ENCODE measurements at places on chromosomes 16 and 17.
A peak's percentile ranks its signal among the peaks of the same experiment; 100 is the strongest.

DNA sequence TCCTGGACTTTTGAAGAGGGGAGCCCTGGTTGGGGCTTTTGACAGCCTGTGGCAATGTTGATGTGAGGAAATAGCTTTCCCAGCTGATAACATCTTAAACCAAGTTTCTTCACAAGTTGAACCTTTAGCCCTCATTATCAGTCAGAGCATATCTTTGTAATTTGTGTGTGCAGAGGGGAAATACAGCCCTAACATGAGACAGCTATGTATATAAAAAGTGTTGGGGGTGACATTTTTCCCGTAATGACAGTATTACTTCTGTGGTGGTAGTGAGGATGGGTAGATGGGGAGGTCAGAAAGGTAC lies 221.1 kb downstream of the FTO start:
- DNase-seq = no peak
- H3K4me1 ChIP-seq = peaks cover 9% of the 10 kb centered on the region
- H3K36me3 ChIP-seq = peaks cover 3% of the 10 kb centered on the region
- no peaks in the 10 kb centered on the region for H3K27me3 ChIP-seq

DNA sequence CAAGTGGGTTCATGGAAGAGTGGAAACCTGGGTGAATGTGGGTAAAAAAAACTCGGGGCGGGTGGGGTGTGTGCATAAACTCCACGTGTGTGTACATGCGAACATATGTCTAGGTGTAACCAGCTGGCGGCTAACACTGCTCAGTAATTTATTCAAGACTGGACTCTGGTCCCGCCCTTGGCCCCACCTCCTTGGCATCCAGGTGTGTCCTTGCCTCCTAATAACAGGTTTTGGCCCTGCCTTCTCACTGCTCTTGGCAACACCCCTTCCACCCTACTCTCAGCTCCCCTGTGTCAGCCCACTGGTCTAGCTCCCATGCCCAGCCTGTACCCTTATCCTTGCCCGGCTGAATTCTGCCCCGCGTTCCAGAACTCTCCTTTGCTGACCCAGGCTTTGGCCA lies 8.3 kb downstream of the FLII start:
- H3K27ac ChIP-seq = no peak overlapping the region
- no peak for DNase-seq
- H3K36me3 ChIP-seq = peaks cover 98% of the 10 kb centered on the region

GRCh38 chr17:2510559-2510958 lies 1.1 kb downstream of the METTL16 start:
- peaks cover 22% of the 10 kb centered on the region for H3K36me3 ChIP-seq
- H3K4me3 ChIP-seq = no peak overlapping the region
- no peak for DNase-seq

GRCh38 chr17:3532859-3533142 lies 24.8 kb downstream of the TRPV3 start:
- no peak overlapping the region for H3K27ac ChIP-seq

DNA sequence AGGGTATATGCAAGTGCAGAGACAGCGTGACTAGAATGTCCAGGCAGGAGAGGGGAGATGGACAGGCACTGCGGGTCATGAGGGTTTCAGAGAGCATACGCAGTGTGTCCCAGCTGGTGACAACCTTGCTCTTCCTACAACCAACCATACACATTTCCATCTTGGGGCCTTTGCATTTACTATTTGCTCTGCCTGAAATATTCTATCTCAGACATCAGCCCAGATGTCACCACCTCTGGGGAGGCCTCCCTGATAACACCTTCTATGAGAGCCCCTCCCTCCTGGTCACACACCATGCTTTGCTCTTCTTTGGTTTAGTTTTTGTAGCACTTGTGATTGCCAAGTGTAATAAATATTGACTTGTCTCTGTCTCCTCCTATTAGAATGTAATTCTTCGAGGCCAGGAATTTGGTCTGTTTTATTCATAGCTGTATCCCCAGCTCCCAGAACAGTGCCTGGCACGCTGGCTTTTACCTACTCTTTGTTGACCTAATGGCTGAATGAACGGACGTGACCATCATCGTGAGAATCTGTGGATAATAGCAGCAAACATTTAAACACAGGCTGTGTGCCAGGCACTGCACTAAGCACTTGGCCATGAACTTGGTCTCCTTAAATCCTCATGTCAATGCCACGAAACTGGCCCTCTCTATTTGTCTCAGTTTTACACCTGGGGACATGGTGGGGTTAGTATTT lies 51.9 kb downstream of the PLCG2 start:
- DNase-seq = no peak
- H3K27ac ChIP-seq = no peak overlapping the region
- peaks cover 16% of the 10 kb centered on the region for H3K4me1 ChIP-seq
- no peaks in the 10 kb centered on the region for H3K36me3 ChIP-seq
- no peaks in the 10 kb centered on the region for H3K27me3 ChIP-seq

- H3K27me3 ChIP-seq = no peaks in the 10 kb centered on the region
- no peak overlapping the region for H3K27ac ChIP-seq
- no peak overlapping the region for H3K4me3 ChIP-seq
- peaks cover 11% of the 10 kb centered on the region for H3K4me1 ChIP-seq
- H3K36me3 ChIP-seq = no peaks in the 10 kb centered on the region
These were observed 7.2 kb downstream of the SPNS3 start for GRCh38 chr17:4440690-4441686.

DNA sequence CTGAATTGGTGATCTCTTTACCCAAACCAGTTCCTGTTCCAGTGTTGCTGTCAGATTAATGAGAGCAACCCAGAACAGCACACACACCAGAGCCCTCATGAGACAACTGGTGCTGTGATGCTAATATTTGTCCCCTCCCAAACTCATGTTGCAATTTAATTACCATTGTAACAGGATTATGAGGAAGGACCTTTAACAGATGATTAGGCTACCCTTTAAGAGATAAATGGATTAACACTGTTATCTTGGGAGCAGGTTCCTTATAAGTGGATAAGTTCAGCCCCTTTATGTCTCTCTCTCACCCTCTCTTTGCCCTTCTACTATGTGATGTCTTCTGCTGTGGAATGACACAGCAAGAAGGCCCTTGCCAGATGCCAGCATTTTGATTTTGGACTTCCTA lies 1.1 kb upstream of the CCDC182 start:
- H3K4me3 ChIP-seq = no peak overlapping the region
- H3K36me3 ChIP-seq = no peaks in the 10 kb centered on the region
- no peak for DNase-seq
- peaks cover 2% of the 10 kb centered on the region for H3K27me3 ChIP-seq

DNA sequence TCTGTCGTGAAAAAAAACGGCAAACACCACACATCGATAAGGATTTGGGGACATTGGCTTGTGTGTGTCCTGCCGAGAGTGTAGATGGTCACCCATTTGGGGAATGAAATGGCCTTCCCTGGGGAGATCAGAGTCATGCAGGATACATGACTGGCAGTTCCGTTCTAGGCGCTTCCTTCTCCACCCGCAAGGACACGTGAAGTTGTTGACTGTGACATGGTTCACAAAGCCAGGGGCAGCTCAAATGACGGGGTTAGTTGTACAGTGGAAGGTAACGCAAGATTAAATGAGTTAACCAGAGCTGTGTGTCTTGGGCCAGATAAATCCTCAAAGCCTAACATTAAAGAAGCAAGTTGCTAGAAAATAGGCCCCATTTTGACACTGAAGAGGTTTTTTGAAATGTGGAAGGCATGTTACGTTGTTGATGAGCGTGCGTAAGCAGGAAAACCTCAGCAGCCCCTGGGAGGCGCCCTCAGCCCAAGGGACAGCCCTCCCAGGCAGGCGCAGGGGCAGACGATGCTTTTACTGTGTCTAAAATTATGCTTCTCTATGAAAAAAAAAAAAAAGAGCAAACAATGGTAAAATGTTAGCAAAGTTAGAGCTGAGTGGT lies 35.9 kb upstream of the CHMP6 start:
- no peak overlapping the region for H3K27ac ChIP-seq
- no peak overlapping the region for H3K4me3 ChIP-seq
- peaks cover 52% of the 10 kb centered on the region for H3K36me3 ChIP-seq
- H3K27me3 ChIP-seq = no peaks in the 10 kb centered on the region
- no peaks in the 10 kb centered on the region for H3K4me1 ChIP-seq

GRCh38 chr17:17716837-17717523 lies 35.7 kb downstream of the RAI1 start:
- H3K4me3 ChIP-seq = no peak overlapping the region
- no peak overlapping the region for H3K27ac ChIP-seq
- peaks cover 9% of the 10 kb centered on the region for H3K27me3 ChIP-seq
- peaks cover 4% of the 10 kb centered on the region for H3K36me3 ChIP-seq
- peaks cover 34% of the 10 kb centered on the region for H3K4me1 ChIP-seq
- no peak for DNase-seq

DNA sequence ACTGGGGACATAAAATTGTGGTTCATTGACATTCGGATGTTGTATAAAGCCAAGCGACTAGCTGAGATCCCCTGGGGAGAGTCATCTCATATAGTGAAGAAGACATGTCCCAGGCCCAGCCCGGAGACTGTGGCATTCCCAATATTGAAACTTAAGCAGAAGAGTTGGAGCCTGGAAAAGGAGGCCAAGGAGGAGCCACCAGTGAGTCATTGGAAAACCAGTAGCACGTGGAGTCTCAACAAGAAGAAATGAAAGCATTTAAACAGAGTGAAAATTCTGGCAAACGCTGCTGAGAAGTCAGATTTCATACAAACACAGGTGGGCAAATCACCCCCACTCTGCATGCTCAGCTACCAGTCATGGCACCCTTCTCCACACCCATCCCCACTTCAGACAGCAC lies 9.4 kb upstream of the ELAC2 start:
- H3K27me3 ChIP-seq = peaks cover 11% of the 10 kb centered on the region
- H3K36me3 ChIP-seq = no peaks in the 10 kb centered on the region
- peaks cover 10% of the 10 kb centered on the region for H3K4me1 ChIP-seq

- H3K4me3 ChIP-seq = no peak overlapping the region
- no peak overlapping the region for H3K27ac ChIP-seq
- no peaks in the 10 kb centered on the region for H3K27me3 ChIP-seq
- DNase-seq = no peak
- peaks cover 18% of the 10 kb centered on the region for H3K4me1 ChIP-seq
These were observed 109.9 kb downstream of the METRNL start for GRCh38 chr17:83189044-83190003.

DNA sequence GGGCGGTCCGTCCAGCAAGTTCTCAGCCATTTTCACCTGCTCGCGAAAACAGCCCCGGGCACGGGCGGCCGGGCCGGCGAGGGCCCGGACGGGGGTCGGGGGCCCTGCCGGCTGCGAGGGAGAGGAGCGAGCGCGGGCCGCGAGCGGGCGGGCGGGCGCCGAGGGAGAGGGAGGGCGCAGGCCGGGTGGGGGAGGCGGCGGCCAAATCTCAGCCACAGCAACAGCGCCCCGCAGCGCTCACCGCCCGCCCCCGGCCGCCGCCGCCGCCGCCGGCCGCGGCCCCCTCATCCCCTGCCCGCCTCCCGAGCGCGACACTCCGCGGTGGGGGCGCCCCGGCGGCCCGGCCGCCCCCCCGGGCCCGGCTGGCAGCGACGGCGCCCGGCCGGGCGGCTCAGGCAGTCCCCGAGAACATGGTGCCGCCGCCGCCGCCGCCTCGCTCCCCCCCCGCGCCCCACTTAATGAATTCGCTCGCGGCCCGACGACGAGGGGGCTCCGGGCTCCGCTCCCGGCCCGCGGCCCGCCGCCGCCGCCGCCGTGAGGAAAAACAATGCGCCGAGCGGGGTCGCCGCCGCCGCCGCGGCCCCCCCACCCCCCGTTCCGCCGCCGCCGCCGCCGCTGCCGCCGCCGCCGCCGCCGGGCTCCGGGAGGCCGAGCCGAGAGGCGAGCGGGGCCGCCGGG lies 487 bp downstream of the CREBBP start:
- peaks cover 45% of the 10 kb centered on the region for H3K4me1 ChIP-seq
- DNase-seq = peak; percentile 79
- peaks cover 22% of the 10 kb centered on the region for H3K36me3 ChIP-seq
- H3K27ac ChIP-seq = peak overlapping the region; percentile 50
- peak overlapping the region; percentile 87 for H3K4me3 ChIP-seq
- peaks cover 5% of the 10 kb centered on the region for H3K27me3 ChIP-seq

GRCh38 chr17:27807567-27808470 lies 7.5 kb upstream of the NOS2 start:
- no peaks in the 10 kb centered on the region for H3K36me3 ChIP-seq
- H3K4me1 ChIP-seq = peaks cover 53% of the 10 kb centered on the region
- peak; percentile 63 for DNase-seq

- no peak for DNase-seq
- H3K27ac ChIP-seq = no peak overlapping the region
- H3K36me3 ChIP-seq = no peaks in the 10 kb centered on the region
- no peak overlapping the region for H3K4me3 ChIP-seq
- H3K4me1 ChIP-seq = no peaks in the 10 kb centered on the region
These were observed 197.6 kb downstream of the CDH13 start for GRCh38 chr16:82824408-82824807.

GRCh38 chr17:40191237-40192208 lies 14.3 kb downstream of the RAPGEFL1 start:
- H3K27me3 ChIP-seq = peaks cover 2% of the 10 kb centered on the region
- peak; percentile 80 for DNase-seq
- H3K27ac ChIP-seq = peak overlapping the region; percentile 71
- H3K4me3 ChIP-seq = peak overlapping the region; percentile 84

- peaks cover 3% of the 10 kb centered on the region for H3K27me3 ChIP-seq
- peak; percentile 71 for DNase-seq
- H3K36me3 ChIP-seq = peaks cover 6% of the 10 kb centered on the region
- peak within 1 kb of the TSS; percentile 94 for H3K27ac ChIP-seq
- peak within 1 kb of the TSS; percentile 90 for H3K4me3 ChIP-seq
- peaks cover 56% of the 10 kb centered on the region for H3K4me1 ChIP-seq
These were observed at the start of gene CDYL2 for GRCh38 chr16:80804526-80805383. Gene CDYL2 (minus strand): TSS chr16:80804598. CDS start chr16:80804173, 425 bp downstream.

GRCh38 chr16:87297918-87298631 lies 19.1 kb downstream of the C16orf95 start:
- no peak overlapping the region for H3K4me3 ChIP-seq
- no peaks in the 10 kb centered on the region for H3K27me3 ChIP-seq
- H3K36me3 ChIP-seq = peaks cover 9% of the 10 kb centered on the region
- DNase-seq = peak; percentile 52

- no peak overlapping the region for H3K27ac ChIP-seq
- H3K4me3 ChIP-seq = no peak overlapping the region
- peaks cover 2% of the 10 kb centered on the region for H3K4me1 ChIP-seq
These were observed 94.3 kb downstream of the AXIN2 start for GRCh38 chr17:65467156-65467555.

GRCh38 chr17:72662827-72663190 lies 429.7 kb downstream of the SLC39A11 start:
- no peak overlapping the region for H3K27ac ChIP-seq
- H3K4me3 ChIP-seq = no peak overlapping the region
- no peaks in the 10 kb centered on the region for H3K4me1 ChIP-seq
- DNase-seq = no peak

- no peak overlapping the region for H3K4me3 ChIP-seq
- H3K4me1 ChIP-seq = peaks cover 33% of the 10 kb centered on the region
- peaks cover 86% of the 10 kb centered on the region for H3K36me3 ChIP-seq
- no peak for DNase-seq
- H3K27ac ChIP-seq = no peak overlapping the region
- H3K27me3 ChIP-seq = no peaks in the 10 kb centered on the region
These were observed 33.5 kb downstream of the CDR2 start for GRCh38 chr16:22340945-22341344.

- no peaks in the 10 kb centered on the region for H3K27me3 ChIP-seq
- DNase-seq = no peak
- H3K27ac ChIP-seq = no peak overlapping the region
- H3K36me3 ChIP-seq = no peaks in the 10 kb centered on the region
- no peak overlapping the region for H3K4me3 ChIP-seq
These were observed 22.6 kb downstream of the MXRA7 start for GRCh38 chr17:76688165-76688622.

GRCh38 chr16:67526149-67526791 lies 2.4 kb upstream of the RIPOR1 start:
- peaks cover 26% of the 10 kb centered on the region for H3K4me1 ChIP-seq
- H3K27ac ChIP-seq = no peak overlapping the region
- no peaks in the 10 kb centered on the region for H3K36me3 ChIP-seq
- H3K27me3 ChIP-seq = peaks cover 17% of the 10 kb centered on the region
- H3K4me3 ChIP-seq = no peak overlapping the region
- no peak for DNase-seq

GRCh38 chr16:84362471-84362941 lies 5.8 kb upstream of the ATP2C2 start:
- peaks cover 28% of the 10 kb centered on the region for H3K4me1 ChIP-seq
- no peak overlapping the region for H3K27ac ChIP-seq
- H3K27me3 ChIP-seq = peaks cover 26% of the 10 kb centered on the region
- H3K4me3 ChIP-seq = no peak overlapping the region
- H3K36me3 ChIP-seq = no peaks in the 10 kb centered on the region
- DNase-seq = no peak
